Neural crest cell (in vitro differentiated cells): ENCODE measurements at places on chromosomes 4 and X.
A peak's percentile ranks its signal among the peaks of the same experiment; 100 is the strongest.

DNA sequence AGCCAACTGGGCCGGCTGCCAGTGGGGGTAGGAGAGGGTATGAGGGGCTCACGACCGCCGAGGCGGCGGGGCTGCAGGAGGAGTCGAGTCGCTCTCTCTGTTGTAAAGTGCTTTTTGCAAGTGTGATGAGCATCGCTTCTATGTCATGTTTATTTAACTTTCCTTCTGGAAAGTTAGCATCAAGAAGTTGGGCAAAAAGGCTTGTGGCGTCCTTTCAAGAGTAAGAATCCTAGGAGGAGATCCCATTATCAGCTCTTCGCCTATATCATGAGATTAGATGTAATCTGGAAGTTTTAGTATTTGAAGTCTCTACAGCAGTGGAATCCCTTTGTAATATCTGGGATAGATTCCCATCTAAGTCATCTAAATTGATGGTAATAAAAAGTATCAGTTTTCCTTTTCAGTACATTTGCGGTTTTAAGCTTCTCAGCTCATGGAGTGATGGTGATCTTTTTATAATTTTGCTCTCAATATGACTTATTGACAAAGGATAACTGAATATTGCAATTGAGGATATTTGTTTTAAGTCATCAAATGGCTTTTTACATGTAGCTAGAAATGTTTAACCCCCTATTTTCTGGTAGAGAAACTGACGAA is 1.7 kb downstream of the GALNT7 start:
- no peak for DNase-seq

DNA sequence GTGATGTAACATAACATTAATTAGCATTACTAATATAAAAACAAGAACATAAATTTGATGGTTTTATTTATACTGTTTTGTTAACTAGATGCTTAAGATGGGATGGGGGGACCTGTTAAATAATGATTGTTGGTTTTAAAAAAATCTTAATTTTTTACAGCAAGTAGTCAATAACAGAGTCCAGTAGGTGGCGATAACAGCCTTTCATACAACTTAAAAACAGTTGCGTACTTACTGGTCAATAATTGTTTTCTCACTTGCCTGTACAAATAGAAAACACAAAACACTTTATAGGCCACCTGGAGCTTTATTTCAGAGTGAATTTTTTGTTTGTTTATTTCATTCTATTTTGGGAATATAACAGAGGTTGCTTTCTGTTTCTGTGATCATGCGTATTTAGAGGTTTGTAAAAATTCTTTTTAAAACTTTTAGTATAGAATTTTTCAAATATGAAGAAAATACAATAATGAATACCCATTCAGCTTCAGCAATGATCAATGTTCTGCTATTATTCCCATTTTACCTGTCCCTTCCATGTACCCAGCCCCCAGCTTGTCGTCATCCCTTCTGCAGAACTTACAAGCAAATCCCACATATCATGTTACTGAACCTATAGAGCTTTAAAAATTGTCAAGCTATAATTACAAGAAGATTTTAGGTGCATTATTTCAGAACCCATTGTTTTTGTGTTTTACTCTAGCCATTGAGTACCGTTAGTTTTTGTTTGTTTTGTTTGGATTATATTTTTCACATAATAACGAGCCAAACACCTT is 97.1 kb downstream of the MRPL1 start:
- peak; percentile 12 for DNase-seq

GRCh38 chr4:53477038-53477565 is 99.7 kb downstream of the FIP1L1 start:
- DNase-seq = no peak

DNA sequence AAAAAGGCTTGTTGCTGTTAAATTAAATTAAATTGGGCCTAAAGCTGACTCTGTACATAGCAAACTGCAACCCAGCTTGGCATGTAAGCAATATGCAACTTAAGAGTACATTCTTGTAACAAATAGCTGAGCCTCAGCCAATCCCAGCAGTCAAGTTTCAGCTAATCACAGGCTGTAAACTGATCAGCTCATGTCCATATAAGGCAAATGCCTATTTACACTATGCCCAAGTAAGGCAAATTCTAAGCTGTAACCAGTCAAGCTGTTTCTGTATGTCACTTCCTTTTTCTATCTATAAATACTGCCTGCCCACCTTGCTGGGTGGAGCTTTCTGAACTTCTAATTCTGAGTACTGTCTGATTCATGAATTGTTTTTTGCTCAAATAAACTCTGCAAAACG is 429.1 kb upstream of the FTHL17 start:
- DNase-seq = no peak

GRCh38 chr4:110515676-110516075 is 39.7 kb downstream of the ENPEP start:
- DNase-seq = no peak

DNA sequence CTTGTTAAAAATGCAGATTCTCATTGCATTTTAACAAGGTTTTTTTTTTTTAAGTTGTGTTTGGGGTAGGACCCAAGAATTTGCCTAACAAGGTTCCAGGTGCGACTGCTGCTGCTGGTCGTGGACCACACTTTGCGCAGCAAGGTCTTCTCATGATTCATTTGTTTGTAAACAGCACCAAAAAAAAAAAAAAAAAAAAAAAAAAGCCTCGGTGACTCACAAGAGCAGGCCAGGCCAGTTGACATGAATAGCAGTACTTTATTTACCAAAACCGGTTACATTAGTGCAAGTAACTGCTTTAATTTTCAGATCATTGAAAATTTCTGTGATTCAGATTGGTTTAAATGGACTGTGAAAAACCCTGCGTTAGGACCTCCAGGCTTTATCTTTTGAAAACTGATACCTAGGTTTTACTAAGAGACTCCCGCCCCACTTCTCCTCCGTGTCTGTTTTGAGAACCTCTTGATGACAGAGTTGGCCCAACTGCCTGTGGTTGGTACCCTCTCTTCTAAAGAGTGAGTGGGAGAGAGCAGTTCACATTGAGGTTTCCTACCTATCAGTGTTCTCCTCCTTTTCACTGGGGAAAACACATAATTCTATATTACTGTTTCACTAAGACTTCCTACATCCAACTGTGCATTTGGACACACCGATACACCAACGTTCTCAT is 86.2 kb downstream of the PHEX start:
- no peak for DNase-seq

DNA sequence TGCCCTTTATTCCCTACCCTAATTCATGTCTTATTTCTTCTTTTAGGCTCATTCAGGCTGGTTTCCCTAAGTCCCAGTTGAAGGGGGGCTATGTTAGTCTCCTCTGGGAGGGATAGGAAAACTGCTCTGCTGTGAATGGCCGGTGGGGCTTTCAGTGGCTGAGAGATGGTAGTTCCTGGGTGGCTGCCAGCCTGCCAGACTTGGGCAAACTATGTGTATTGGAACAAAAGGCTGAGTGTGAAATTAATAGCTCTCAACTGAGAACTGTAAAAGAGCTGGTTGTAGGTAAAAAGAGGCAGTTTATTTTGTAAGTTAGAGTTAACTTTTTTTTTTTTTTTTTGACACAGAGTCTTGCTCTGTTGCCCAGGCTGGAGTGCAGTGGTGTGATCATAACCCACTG is 28.8 kb downstream of the ARHGAP10 start:
- no peak for DNase-seq

DNA sequence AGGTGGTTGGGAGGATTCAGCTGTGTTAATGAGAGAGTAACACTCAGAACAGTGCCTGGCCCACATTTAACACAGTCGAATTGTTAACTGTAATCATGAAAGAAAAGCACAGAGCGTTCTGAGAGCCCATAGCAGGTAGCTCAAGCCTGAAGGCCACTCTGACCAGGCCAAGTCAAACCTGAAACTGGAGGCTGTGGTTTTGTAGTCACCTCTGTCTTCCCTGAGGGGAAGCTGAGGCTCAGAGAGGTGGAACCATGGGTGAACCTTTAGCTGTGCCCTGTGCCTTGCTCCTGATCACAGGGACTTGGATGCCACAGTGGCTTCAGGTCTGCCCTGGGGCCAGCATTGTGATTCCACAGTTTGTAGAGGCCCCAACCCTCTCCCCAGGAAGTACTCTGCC is 16.6 kb upstream of the UBA1 start:
- no peak for DNase-seq

GRCh38 chr4:20666012-20666860 is 34.0 kb upstream of the PACRGL start:
- no peak for DNase-seq

- DNase-seq = no peak
Measured at GRCh38 chr4:122588453-122589238, 32.2 kb downstream of the IL21 start.

- DNase-seq = no peak
Measured at GRCh38 chrX:124862301-124862700, 457.4 kb upstream of the TEX13C start.

DNA sequence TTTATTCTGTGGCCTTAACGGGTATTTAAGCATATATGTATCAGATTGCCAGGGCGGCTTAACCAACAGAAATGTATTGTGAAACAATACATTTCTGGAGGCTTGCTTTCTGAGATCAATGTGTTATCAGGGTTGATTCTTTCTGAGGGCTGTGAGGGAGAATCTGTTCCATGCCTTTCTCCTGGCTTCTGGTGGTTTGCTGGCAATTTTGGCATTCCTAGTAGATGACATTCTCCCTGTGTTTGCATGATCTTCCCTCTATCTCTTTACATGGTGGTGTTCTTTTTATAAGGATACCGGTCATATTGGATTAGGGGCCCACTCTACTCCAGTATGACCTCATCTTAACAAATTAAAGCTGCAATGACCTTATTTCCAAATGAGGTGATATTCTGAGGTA is 16.9 kb upstream of the CEP135 start:
- DNase-seq = no peak

DNA sequence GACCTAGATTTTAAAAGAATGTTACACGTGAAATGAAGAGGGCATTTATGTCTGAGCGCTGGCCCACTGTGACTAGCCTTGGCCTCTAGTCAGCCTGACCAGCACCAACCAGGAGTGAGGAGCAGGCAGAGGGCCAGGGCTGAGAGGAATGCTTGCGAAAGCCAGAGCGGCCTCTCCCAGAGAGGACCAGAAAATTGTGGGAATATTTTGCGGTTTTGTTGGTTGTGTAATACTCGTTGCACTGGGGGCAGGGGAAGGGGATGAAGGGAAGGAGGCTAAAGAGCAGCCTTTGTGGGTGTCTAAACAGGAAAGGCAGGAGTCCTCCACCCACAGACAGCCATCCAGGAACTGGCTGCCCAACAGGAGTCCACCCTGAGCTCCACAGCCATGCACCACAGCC is 3.8 kb downstream of the GABRE start:
- no peak for DNase-seq

- DNase-seq = no peak
Measured at GRCh38 chrX:71195964-71196649, 26.9 kb upstream of the GJB1 start.

- no peak for DNase-seq
Measured at GRCh38 chrX:80513625-80514024, 93.4 kb downstream of the TENT5D start.

DNA sequence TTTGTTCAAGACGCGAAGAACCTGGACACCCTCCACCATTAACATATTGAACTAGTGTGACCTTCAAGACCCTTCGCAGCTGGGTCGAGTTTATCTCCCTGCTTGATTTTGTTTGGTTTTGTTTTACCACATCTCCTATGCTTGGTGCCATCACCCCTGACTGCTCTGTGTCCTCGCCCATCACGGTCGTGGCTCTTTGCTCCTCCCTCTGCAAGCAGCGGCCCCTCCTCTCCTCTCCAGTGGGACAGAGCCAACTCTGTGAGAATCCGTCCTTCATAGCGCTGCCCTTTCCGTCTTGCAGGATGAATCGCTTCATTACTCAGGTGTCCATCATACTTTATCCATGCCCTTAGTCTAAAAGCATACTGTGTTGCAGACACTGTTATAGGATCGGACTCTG is 9.1 kb upstream of the FAM149A start:
- no peak for DNase-seq

- DNase-seq = no peak
Measured at GRCh38 chrX:21376636-21377035, 2.4 kb downstream of the CNKSR2 start.

DNA sequence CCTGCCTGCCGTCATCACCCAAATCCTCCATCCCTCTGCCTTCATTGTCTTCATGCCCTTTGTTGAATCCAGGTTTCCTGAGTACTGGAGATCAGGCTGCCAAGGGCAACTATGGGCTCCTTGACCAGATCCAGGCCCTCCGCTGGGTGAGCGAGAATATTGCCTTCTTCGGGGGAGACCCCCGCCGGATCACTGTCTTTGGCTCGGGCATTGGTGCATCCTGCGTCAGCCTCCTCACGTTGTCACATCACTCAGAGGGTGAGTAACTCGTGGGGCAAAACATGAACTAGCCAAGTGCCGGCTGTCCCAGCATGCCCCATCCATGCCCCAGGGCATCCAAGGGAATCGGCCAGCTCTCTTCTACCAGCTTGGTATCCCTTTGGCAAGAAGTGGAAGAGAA is 19.4 kb downstream of the NLGN3 start:
- DNase-seq = no peak

DNA sequence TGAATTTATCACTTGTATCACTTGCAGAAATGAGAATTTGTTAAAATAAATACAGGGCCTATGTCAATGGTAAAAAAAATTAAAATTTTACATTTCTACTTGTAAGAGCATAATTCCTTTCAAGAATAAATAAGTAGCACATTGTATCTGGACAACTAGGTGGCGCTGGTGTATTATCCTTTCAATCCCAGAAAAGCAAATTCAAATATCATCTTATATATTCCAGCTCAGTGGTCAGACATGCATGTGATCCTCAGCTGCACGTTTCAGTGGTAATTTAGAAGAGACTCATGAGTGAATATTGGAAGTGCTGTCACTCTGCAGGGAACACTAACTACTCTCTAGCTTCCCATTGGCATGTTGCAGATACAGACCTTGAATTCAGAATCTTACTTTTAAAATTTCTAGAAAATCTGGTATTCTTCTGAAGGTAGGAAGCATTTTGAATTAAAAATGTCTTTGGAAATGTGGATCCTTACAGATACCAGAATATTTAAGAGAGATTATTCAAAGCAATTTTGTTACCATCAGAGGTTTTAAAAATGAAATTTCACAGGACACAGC is 1414.7 kb upstream of the TENM3 start:
- peak; percentile 48 for DNase-seq

- no peak for DNase-seq
Measured at GRCh38 chr4:101853028-101853427, 62.5 kb downstream of the BANK1 start.

DNA sequence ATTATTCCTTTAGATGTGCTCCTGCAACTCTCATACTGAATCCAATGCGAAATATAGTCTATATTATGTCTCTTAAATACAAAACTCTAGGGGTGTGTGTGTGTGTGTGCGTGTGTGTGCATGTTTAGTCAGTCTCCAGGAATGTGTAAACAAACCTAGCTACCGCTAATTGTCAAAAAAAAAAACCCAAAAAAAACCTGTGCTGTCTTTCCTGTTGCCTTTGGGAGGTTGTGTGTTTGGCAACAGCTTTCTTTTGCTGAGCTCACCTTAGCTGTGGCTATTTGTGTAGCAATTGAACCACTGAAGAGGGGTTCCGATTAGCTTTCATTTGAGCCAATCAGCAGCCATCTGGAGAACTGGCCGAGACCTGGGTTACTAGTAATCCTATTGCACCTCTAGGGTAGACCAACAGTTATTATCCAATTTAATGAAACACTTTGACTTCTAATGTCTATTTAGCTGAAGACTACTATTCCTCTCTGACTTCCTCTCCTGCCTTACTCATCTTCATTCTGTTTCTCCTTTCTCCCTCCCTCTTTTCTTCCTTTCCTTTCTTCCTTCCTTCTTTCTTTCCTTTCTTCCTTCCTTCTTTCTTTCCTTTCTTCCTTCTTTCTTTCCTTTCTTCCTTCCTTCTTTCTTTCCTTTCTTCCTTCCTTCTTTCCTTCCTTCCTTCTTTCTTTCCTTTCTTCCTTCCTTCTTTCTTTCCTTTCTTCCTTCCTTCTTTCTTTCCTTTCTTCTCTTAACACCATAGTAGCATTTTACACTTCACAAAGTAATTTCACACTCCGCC is 471.1 kb downstream of the GBA3 start:
- DNase-seq = no peak

- no peak for DNase-seq
Measured at GRCh38 chr4:173417833-173418232, 18.9 kb upstream of the SCRG1 start.
